ENCODE measurements at places on chromosomes 6 and 20.

GRCh38 chr6:74161380-74161779, 465.4 kb downstream of the CD109 start:
- no peak for DNase-seq

DNA sequence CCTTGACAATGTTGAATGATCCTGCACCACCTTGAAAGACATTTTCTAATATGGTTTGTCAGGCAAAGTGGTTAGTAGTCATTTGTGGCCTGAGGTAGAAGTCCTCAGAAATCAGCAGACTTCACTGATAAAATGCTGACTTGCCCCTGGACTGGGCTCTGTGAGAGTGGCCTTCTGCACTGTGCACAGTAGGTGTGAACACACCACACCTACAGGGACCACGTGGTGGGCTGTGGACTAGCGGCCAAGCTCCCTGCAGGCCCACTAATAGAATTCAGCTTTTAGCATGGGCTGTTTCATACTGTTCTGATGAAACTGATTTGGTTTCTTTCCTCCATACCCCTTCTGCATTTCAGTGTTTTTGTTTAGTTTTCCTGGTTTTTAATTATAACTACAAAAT, 7.3 kb downstream of the BPHL start:
- no peak for DNase-seq

DNA sequence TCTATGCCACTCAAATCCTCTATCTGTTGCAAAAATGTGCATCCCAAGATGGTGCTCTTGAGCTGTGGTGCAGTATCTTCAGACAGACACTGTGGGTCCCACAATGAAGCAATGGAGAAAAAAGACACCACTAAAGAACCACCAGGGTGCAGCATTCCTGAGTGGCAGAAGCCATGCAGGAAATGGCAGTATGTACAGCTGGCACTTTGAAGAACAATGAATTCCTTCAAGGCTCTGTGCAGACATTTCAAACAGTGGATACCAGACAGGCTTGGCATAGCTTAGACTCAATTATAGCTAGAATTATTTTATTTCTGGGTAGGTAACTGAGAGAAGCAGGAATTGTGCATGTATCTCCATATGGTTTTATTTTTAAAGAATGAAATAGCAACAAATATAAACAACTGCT, 24.0 kb upstream of the HDAC2 start:
- DNase-seq = peak; percentile 94

GRCh38 chr20:59836767-59837166, 96.7 kb downstream of the SYCP2 start:
- DNase-seq = no peak

- peak; percentile 61 for DNase-seq
Measured at GRCh38 chr6:134034961-134035822, 17.2 kb downstream of the SLC2A12 start.

GRCh38 chr6:85469276-85470022, 19.6 kb downstream of the NT5E start:
- DNase-seq = no peak

GRCh38 chr20:49245921-49246740, 26.9 kb downstream of the DDX27 start:
- peak; percentile 56 for DNase-seq

GRCh38 chr6:8686077-8686476, 250.7 kb upstream of the SLC35B3 start:
- no peak for DNase-seq

DNA sequence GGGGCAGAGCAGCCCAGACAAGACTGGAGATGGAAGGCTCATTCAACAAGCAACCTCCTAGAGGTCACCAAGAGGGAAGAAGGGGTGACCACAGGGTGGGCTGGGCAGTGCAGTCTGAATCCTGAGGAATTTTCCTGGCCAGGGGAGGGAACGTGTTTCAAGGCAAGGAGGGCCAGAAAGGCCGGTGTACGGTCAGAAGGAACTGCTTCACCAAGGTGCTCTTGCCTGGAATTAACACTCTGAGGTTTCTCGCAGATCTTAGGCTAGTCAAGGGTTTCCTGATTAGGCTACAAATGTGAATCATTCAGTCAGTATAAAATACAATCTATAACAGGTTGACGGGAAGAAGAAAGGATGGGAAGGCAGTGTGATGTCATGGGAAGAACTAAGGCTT, 199.3 kb downstream of the LRFN2 start:
- no peak for DNase-seq

DNA sequence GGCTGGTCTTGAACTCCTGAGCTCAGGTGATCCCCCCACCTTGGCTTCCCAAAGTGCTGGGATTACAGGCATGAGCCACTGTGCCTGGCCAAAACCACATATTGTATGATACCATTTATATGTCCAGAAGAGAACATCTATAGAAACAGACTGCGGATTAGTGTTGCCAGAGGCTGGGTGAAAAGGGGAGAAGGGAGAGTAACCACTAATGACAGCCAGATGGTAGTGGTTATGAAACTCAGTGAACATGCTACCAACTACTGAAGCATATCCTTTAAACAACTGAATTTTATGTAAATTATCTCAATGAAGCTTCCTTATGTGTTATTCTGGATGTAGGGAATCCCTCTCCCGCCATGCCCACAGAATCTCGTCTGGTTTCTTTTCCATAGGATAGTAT, 15.7 kb downstream of the SLC23A2 start:
- DNase-seq = peak; percentile 77

- no peak for DNase-seq
Measured at GRCh38 chr6:49782725-49783124, 4.4 kb downstream of the PGK2 start.

- no peak for DNase-seq
Measured at GRCh38 chr20:48812600-48813445, 15.0 kb downstream of the PREX1 start.

- DNase-seq = peak; percentile 29
Measured at GRCh38 chr6:101595276-101595675, 201.8 kb downstream of the GRIK2 start.

DNA sequence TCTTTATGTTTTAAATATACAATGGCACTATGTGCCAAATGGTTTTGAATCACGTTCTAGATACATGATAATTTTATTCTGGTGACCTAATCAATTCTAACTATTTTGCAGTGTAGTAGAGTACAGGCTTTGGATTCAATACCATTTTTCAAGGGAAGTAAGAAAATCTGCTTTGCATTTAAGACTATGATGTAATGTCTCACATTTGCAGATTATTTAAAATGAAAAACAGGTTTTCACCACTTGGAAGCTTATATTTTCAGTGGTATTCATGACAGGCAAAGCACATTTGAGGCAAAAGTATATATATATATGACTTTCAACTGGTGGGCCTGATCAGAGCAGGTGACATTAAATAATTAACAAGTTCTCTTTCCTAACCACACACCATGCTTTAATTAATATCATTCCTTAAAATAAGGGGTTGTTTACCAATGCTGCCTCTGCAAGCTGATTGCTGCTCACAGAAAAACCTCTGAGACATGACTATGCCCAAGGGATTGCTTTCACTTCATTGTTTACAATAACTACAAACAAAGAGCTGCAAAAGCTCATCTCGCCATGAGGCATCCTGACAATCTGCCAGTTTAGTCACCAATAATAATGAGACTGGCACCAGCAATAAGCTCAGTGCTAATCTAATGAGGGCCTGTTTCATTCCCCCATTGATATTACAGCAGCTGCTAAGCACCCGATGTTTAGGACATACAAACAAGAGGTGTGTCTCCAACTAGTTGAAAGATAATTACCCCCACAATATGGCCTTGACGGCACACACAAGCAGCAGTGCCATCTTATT, 1176.0 kb upstream of the GJE1 start:
- DNase-seq = peak; percentile 70

- no peak for DNase-seq
Measured at GRCh38 chr6:151506761-151507160, 12.9 kb downstream of the CCDC170 start.

GRCh38 chr20:24503352-24503931, 34.0 kb downstream of the SYNDIG1 start:
- no peak for DNase-seq

- no peak for DNase-seq
Measured at GRCh38 chr6:149284904-149285303, 32.6 kb upstream of the TAB2 start.

GRCh38 chr6:33205191-33206026, 954 bp downstream of the HSD17B8 start:
- peak; percentile 49 for DNase-seq

DNA sequence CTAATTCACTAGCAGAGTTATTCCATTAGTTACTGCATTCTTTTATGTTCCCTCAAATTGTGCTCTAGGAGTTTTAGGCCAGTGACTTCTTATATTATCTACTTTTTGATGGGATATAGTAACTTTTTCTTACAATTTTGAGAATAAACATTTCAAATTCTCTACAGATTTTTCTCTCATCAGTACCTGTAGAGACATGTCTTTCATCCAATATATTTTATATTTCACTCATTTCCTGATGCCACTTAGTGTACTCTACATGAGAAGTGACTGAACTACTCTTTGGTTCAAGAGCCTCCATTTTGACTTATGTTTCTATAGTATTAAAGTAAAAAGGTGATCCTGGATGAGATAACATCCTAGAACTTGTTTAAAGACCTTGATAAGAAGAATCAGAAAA, 108.5 kb downstream of the ELOVL4 start:
- DNase-seq = no peak

GRCh38 chr20:23159256-23159946, 73.3 kb upstream of the CD93 start:
- no peak for DNase-seq

DNA sequence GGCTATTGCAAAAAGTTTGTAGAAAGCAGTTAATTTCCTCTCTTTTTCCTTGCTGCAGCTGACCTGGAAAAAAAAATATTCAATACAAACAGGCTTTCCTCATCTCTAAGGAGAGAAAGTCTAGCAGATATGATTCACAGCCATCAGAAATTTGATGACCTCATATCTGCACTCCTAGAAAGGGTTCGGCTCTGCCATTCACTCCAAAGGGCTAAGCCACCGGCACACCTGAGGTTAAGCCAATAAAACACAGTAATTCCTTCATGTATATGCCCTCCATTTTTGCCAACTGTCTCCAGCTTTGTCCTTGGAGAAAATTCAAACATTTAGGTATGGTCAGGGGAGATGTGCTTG, 18.7 kb upstream of the LY86 start:
- DNase-seq = no peak

Measured in foreskin fibroblast (primary cell).